ENCODE measurements at places on chromosomes 7 and 10.
A peak's percentile ranks its signal among the peaks of the same experiment; 100 is the strongest.

DNA sequence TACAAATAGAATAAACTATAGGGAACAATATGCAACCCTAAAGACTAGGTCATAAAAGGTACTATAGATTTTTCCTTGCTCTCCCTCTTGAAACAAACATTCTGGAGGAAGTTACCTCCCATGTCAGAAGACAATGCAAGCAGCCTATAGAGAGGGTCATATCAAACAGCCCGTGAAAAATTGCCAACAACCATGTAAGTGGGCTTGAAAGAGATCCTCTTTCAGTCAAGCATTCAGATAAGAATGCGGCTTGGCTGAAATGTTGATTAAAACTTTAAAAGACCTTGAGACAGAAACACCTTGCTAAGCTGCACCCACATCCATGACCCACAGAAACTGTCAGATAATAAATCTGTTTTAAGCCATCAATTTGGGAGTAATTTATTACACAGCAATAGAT, 526.6 kb upstream of the GHITM start:
- no peak for DNase-seq

DNA sequence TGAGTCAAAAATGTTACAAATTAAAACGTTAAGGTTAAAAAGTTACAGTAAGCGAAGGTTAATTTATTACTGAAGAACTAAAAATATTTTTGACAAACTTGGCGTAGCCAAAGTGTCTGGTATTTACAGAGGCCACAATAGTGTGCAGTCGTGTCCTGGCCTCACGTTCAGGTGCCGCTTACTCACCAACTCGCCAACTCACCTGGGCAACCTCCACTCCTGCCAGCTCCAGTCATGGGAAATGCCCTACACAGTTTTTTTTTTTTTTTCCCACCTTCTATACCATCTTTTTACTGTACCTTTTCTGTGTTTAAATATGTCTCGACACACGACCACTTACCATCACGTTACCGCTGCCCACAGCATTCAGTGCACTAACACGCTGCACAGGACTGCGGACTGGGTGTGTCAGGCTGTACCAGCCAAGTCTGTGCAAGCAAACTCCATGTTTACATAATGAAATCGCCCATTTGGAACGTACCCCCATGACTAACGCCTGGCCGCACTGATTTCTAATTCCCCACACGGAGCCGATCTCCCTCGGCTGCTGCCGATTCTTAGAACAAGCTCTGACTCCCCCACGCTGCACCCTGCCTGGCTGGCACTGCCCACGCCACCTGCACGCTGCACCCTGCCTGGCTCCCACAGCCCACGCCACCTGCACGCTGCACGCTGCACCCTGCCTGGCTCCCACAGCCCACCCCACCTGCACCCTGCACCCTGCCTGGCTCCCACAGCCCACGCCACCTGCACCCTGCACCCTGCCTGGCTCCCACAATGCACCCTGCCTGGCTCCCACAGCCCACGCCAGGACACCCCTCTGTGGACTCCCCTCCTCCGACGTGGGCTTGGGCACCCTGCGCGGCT, 203.1 kb downstream of the ZMYND11 start:
- DNase-seq, result no peak

- DNase-seq, result no peak
Measured at GRCh38 chr7:95394370-95394769, 1.8 kb downstream of the PON3 start.

DNA sequence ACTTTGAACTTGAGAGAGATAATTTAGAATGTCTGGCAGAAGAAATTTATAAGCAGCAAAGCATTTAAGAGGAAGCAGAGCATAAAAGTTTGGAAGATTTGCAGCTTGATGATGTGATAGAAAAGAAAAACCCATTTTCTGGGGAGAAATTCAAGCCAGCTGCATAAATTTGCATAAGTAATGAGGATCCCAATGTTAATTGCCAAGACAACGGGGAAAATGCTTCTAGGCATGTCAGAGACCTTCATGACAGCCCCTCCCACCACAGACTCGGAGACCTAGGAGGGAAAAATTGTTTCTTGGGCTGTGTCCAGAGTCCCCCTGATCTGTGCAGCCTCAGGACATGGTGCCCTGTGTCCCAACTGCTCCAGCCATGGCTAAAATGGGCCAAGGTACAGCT, 263.6 kb upstream of the POT1 start:
- DNase-seq, result no peak

GRCh38 chr10:45461034-45461433, 87.0 kb downstream of the ALOX5 start:
- no peak for DNase-seq

DNA sequence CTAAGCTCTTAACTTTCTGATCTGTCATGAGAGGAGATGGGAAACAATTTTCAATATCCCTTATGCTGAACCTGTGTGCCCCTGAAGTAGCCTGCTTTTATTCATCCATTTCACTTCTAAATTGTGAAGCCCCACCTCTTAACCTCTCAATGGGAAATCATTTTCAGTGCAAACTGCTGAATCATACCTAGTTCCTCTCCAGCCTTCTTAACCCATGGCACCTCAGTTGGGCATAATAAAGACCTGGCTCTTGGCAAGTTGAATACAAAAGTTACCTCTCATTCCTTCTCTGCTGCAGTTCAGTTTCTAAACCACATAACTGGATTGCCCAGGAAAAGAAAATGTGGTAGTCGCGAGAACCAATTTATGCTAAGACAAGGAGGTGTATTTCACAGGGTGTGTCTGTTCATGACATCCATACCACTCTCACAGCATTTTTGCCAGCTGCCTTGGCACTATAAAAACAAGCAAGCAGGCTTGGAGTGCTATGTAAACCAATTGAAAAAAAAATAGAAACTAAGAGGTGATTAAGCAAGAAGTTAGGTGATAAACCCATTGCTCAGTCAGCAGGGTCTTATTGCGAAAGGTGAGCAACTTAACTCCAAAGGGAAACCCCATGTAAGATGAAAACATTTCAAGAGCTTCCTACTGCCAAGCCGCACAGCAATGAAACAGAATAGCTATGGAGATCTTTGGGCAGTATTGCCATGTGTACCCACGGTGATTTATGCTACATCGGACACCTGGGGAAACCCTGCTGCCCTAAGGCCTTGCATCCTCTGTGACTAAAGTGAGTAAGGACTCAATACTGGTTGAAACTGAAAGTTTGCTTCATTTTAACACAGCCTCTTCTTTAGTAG, 57.0 kb upstream of the DKK1 start:
- DNase-seq, result no peak

GRCh38 chr10:22427101-22427500, 81.8 kb downstream of the SPAG6 start:
- DNase-seq, result peak; percentile 42

- no peak for DNase-seq
Measured at GRCh38 chr10:35979116-35979515, 337.0 kb upstream of the FZD8 start.
